ENCODE measurements at places on chromosomes 1 and 21.

DNA sequence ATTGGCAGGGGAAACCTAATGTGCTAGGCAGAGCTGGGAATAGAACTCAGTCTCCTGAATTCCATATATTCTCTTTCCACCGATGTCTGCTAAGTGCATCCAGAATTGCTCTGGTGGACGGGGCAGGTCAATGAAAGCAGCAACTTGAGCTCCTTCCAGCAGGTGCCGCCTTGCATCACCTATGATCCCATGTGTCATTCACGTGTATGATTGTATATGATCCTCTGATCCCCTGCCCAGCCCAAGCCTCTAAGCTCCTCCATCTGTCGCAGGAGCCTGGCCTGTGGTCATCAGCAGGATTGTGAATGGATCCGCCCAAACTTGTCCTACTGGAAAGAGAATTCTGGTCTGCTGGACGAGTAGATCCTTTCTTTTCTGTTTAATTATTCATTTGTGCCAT is 13.1 kb downstream of the ACTA1 start:
- DNase-seq = no peak

- peak; percentile 66 for DNase-seq
These were observed 37.4 kb upstream of the WASF2 start for GRCh38 chr1:27527223-27527889.

GRCh38 chr1:228277491-228278431 is 69.9 kb downstream of the OBSCN start:
- peak; percentile 45 for DNase-seq

DNA sequence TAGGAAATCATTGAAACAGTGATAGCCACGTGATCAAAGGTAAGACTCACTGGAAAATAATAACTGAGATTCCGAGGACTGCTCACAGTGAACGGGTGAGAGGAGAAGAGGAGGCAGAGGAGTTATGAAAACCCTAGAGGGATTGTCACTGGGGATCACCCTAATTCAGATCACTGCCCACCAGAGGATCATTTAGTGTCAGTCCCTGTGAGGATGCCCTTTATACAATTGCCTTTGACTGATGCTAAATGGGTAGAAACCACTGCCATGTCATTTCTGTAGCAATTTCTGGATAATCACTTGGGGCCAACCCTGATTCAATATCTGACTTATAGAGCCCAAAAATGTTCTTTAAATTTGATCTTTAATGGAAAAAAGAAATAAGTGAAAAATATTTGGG is 14.1 kb upstream of the VAV3 start:
- DNase-seq = no peak

DNA sequence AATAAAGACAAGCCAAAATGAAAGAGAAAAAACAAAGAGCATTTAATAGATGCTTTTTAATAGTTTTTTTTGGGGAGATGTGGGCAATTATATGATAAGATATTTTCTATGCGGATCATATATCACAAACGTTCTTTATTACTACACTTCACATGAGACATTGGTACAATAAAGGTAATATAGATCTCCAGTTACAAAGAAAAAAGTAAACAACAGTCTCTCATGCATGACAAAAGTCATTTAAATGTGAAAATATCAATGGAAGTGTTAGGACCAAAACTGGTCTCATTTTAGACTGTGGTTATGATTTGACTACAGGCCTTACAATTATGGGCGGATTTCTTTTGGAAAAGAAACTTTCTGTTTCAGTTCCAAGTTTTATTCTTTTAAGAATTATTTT is 687.0 kb downstream of the ADGRL2 start:
- DNase-seq = no peak

DNA sequence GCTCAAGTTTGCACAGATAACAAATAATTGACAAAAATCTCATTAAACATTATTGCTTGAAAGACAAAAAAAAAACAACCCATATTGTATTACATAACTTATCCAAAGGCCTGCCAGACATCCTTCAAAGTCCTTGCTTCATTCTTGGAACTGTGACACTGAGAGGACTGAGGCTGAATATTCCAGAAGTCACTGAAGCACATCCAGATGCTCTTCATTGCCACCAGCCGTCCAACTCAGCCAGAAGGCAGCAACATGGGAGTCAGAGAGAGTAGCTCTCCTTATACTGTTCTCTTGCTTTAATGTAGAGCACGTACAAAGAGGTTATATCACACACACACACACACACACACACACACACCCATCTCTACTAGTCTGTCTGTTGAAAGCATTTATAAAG is 755.0 kb downstream of the LTN1 start:
- DNase-seq = no peak

GRCh38 chr21:37155186-37155585 is 82.1 kb downstream of the TTC3 start:
- no peak for DNase-seq

DNA sequence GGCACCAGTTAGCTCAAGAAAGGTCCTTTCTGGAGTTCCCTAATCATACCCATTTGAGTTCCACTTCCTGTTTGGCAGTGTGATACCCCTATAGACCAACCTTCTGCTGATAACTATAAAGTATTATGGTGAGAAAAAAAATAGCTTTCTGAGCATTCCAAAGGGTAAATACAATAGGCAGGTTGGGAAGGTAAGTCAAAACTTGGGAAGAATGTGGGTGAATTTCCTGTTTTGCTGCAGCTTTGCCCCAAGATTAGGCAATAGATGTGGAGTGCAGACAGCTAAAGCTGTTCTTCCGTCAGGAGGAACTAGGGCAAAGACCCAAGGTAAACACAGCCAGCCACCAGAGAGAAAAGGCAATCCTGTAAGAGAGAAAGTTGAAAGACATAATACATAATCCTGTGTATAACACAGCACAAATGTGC is 49.9 kb upstream of the GUCA2A start:
- DNase-seq = no peak

- DNase-seq = no peak
These were observed 33.2 kb downstream of the ATP5PF start for GRCh38 chr21:25701529-25701928.

DNA sequence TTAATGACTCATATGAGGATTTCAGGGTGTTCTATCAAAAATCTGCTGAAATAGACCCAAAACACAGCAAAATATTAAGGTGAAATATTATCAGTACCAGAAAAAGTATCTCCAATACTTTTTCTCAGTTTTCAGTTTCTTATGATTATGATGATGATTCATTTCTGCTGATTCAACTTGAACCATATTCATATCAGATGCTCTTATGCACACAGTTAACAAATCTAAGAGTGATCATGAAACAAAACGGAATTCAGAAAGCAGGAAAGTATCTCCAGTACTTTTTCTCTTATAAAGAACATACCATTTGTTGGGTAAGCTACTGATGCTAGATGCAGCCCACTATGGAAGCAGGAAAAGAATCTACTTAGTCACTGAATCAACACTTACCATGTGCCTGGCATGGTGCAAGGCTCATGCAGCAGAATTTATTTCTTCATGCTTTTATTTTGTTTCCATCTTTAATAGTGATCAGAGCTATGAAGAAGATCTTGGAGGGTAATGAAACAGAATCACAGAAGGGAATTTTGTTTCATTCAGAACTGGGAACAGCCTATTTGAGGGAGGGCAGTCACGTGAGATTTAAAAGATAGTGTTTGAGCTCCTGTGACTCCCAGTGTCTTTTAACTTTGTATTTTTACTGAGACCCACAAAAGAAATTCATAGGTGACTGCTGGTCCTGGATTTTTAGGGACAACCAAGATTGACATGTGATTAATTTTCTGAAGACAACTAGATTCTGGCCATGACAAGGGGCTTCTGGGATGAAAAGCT is 480.6 kb downstream of the SETD4 start:
- DNase-seq = no peak

GRCh38 chr21:32135401-32136363 is 143.2 kb downstream of the MIS18A start:
- DNase-seq = no peak

GRCh38 chr1:236063919-236064673 is 794 bp downstream of the NID1 start:
- DNase-seq = peak; percentile 58

DNA sequence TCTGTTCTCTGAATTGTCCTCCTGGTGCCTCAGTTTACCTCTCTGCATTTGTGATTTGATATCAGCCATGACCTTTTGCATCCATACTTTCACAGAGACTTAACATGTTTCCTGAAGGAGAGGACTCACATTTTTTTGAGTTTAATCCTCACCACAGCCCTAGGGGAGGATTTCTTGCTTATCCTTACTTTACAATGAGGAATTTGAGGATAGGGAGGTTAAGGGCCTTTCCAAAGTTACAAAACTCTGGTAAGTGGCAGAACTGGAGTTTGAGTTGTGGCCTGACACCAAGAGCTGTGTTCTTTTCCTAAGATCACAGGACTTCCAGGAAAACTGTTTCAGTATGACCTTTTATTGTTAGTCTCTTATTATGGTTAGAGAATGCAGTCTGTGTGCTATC is 34.2 kb downstream of the TNFRSF8 start:
- no peak for DNase-seq

DNA sequence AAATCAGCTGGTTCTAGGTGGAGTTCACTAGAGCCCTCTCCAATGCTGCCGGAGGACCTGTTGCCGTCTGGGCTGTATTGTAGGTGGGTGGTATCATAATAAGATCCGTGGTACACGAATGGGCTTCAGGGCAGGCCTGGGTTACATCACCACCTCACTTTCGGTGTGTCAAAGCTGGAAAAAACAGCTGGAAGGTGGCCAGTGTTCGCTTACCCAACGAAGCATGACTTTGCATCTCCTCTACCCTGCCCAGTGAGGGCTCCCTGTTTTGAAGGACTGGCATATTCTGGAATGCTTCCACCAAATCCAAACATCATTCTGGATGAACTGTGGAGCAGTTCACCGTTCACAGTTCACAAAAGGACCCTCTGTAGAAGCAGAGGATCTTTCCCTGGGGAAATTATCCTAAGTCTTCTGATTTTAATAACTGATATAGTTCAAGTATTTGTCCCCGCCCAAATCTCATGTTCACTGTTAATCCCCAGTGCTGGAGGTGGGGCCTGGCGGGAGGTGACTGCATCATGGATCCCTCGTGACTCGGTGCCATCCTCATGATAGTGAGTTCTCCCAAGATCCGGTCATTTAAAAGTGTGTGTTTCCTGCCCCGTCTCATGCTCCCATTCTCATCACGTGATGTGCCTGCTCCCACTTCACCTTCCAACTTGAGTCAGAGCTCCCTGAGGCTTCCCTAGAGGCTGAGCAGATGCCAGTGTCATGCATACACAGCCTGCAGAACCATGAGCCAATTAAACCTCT is 429.0 kb downstream of the KIF26B start:
- DNase-seq = no peak

GRCh38 chr1:42418516-42418915 is 37.3 kb downstream of the ZMYND12 start:
- no peak for DNase-seq

- DNase-seq = no peak
These were observed 20.2 kb downstream of the LDLRAP1 start for GRCh38 chr1:25563330-25564215.

DNA sequence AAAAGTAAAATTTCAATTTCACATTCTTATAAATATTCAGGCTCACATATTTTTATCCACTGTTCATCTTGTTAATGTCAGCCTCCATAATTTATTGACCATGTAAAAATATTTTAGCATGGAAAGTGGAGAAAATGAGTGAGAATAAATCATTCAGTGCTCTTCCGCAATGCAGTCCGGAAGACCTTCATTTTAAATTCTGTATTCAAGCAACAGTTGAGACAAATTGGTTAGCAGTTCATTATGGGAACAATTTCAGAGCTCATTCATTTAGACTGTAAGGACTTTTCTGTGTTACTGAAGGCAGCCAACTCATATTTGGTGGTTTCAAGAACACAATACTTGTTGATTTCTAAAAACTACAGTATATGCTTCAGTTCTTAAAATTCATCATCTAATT is 97.8 kb downstream of the TYW3 start:
- no peak for DNase-seq

DNA sequence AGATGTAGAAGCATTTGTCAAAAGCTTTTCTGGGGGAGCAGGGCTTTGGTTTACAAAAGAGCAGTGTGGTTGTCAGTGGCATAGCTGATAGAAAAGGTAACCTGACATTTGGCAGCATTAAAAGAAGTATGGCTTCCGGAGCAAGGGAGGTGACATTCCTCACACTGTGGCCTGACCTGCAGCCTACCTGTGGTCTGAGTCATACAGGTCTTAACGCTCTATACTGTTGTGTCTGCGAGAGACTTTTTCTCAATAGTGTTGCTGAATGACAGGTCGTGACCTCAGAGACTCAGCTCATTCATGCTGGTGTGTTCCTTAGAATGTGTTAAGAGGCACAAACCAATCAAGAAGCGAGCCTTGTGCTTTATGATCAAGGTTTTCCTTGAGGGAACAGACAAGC is 19.3 kb downstream of the PHGDH start:
- no peak for DNase-seq

- DNase-seq = no peak
These were observed 5.8 kb downstream of the PCNX2 start for GRCh38 chr1:233289676-233290075.

- peak; percentile 60 for DNase-seq
These were observed 734 bp downstream of the MED18 start for GRCh38 chr1:28329395-28330153.

DNA sequence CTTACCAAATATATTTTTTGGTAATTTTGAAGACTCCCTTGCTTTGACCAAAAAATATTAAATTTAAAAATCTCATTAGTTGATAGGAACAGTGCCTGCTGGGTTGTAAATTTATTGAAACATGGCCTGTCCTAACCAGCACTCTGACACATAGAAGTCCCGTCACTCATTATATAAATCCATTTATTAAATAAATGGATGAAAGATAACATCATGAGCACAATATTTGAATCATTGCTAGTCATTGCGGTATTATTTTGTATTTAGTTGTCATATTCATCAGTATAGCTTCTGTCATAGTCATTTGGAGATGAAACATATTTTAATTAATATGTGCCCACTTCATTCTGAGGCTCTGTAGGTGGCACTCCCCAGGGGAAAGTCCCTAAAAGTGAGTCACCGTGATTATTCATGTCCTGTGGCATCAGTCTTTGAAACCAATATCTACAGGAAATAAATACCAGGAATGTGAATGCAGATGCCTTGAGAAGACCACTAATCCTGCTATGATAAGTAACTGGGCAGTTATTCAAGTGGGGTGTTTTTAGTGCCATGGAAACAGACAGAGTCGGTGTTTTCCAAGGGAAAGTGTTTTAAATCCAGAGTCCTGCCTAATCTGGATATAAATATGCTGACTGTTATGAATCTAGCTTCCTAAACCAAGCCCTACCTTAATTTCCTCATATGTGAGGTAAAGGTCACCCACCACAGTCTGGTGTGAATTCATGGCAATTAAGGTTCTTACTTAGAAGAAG is 302.0 kb downstream of the DUSP10 start:
- no peak for DNase-seq

- no peak for DNase-seq
These were observed 17.5 kb upstream of the RNF11 start for GRCh38 chr1:51218570-51218969.

DNA sequence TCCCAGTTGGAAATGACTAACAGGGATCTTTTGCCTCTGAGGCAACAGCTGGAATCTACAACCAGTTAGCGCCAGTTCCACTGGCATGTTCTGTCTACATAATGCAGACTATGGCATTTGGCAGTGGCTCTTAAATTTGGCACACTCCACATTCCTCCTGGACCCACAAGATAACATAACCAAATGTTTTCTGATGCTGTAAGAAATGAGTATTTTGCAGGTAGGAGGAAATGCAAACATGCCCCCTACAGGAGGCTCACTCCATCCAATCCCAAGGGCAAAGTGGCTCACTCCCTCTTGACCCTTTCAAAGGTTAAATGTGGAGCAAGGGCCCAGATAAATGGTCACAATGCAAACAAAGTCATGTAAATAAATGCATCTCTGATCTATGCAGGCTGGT is 129.2 kb upstream of the PROX1 start:
- no peak for DNase-seq

- no peak for DNase-seq
These were observed 45.7 kb downstream of the KCNN3 start for GRCh38 chr1:154824179-154825000.
